Cerebellum (tissue), 4 donors: ENCODE measurements at places on chromosomes 4 and X. TPM values are rescaled to one million over a fixed set of nuclear protein-coding genes. Genes with fewer than 3 reads are reported as not detected.

- DNase-seq = peak; percentile 48
These were observed 45.9 kb upstream of the CDKN2AIP start for GRCh38 chr4:183398298-183399125.

- no peak for DNase-seq
These were observed 79.3 kb downstream of the FAM114A1 start for GRCh38 chr4:38946919-38947318.

DNA sequence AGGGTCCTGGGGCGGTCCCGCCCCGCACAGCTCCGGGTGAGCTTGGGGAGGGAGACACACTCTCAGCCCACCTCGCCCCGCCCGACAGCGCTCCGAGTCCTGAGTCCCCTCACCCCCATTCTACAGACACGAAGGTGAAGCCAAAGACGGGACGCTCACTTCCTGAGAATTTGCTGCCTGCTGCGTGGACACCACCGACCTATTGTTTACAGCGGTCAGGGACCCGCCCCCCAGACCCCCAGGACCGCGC lies 796 bp upstream of the ZNF141 start:
- no peak for DNase-seq

GRCh38 chr4:8512510-8512909 lies 67.7 kb upstream of the GPR78 start:
- DNase-seq = no peak

- no peak for DNase-seq
These were observed 46.0 kb upstream of the PBDC1 start for GRCh38 chrX:76126851-76127250.

DNA sequence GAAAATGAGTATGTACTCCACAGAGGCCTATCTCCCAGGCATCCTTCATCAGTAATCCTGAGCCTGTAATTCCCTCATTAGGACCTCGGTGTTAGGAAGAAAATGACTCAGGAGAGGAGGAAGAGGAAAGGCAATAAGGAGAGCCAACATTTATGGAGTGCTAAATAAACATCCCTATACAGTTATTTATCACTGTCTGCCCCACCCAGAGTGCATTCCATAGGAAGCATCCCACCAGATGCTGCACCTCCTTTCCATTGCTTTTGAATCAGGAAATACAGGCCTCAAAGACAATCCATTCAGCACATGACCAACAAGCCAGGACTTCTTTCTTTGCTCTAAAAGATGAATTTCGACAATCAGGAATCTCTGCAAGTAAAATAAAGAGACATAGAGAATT lies 47.6 kb downstream of the USP38 start:
- DNase-seq = no peak

- DNase-seq = no peak
These were observed 29.7 kb upstream of the ENPP6 start for GRCh38 chr4:184247421-184247820.

GRCh38 chr4:170091069-170091696 lies 1.4 kb upstream of the AADAT start:
- no peak for DNase-seq

- DNase-seq = no peak
These were observed 78.3 kb upstream of the IL2 start for GRCh38 chr4:122534776-122535175.

DNA sequence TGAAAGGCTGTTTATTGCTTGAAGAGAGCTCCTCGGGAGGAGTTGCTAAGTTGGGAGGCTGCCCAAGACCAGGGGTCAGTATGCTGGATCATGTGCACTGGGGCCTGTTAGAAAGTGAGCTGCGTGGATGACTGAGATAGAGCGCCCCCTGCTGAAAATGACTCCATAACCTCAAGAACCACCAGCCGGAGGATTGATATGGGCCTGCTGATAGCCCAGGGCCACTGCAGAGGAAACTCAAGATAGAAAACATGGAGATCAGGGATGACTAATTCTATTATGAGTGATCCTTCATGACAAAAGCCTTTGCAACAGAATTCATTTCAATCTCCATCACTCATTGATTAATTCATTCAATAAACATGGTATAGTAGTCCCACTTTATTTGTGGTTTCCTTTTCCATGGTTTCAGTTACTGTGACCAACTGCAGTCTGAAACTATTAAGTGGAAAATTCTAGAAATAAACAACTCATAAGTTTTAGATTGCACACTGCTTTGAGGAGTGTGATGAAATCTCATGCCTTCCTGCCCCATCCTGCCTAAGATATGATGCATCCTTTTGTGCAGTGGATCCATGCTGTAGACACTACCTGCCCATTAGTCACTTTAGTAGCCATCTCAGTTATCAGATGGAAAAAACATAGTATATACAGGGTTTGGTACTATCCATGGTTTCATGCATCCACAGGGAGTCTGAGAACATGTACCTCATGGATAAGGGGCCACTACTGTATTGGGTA lies 126.7 kb upstream of the MBNL3 start:
- no peak for DNase-seq

- DNase-seq = no peak
These were observed 133.8 kb downstream of the LDB2 start for GRCh38 chr4:16764622-16765021.

DNA sequence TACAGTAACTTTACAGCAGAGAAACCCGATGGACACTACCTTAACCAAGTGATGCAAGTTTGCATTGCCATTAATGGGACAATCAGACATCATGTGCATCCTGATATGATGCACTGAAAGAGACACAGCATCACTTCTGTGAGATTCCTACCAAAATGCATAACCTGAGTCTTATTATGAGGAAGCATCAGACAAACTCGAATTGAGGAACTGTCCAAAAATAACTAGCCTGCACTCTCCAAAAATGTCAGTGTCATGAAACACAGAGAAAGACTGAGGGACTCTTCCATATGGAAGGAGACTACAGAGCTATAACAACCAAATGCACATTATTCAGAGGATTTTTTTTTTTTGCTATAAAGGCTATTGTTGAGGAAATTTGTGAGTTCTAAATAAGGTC lies 66.6 kb upstream of the IQSEC2 start:
- DNase-seq = no peak

SLC4A4 gene
- total RNA-seq = 29.7 TPM

TREX2 gene
- 1.3 TPM for total RNA-seq

ADH1B gene
- total RNA-seq = 0.54 TPM

PRRG1 gene
- total RNA-seq = 13.2 TPM

UGT2B7 gene
- total RNA-seq = not detected

SERPINA7 gene
- total RNA-seq = not detected

AASDH gene
- 24.0 TPM for total RNA-seq

GASK1B gene
- 30.6 TPM for total RNA-seq

CSAG3 gene
- not detected for total RNA-seq

GPC3 gene
- total RNA-seq = 13.8 TPM

CD40LG gene
- total RNA-seq = not detected
